Psoas muscle (tissue), 8 donors: ENCODE measurements at places on chromosomes 4 and X. TPM values are rescaled to one million over a fixed set of nuclear protein-coding genes. Genes with fewer than 3 reads are reported as not detected.
A peak's percentile ranks its signal among the peaks of the same experiment; 100 is the strongest.

- DNase-seq, result no peak
These were observed 183.2 kb downstream of the RAP1GDS1 start for GRCh38 chr4:98444371-98444770.

GRCh38 chr4:137968956-137969678, 273.0 kb downstream of the SLC7A11 start:
- DNase-seq, result no peak

- no peak for DNase-seq
These were observed 68.2 kb downstream of the FUNDC1 start for GRCh38 chrX:44474410-44474809.

GRCh38 chr4:153523164-153523796, 57.1 kb downstream of the TMEM131L start:
- no peak for DNase-seq

DNA sequence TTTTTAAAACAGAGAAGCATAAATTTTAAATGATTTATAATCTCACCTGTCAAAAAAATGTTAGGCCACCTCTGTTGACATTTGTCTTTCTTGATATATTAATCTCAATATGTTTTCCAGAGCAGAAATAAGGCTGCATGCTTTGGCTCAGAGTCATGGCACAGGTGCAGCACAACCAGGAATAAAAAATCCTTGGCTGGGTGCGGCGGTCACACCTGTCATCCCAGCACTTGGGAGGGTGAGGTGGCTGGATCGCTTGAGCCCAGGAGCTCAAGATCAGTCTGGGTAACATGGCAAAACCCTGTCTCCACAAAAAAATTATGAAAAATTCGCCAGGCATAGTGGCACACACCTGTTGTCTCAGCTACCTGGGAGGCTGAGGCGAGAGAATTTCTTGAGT, 18.1 kb downstream of the CPLX1 start:
- no peak for DNase-seq

GRCh38 chr4:128528793-128529553, 241.4 kb upstream of the PGRMC2 start:
- no peak for DNase-seq

- DNase-seq, result no peak
These were observed 47.6 kb downstream of the ANAPC4 start for GRCh38 chr4:25424539-25425228.

GRCh38 chr4:125313497-125313896, 1.3 kb upstream of the FAT4 start:
- no peak for DNase-seq

DNA sequence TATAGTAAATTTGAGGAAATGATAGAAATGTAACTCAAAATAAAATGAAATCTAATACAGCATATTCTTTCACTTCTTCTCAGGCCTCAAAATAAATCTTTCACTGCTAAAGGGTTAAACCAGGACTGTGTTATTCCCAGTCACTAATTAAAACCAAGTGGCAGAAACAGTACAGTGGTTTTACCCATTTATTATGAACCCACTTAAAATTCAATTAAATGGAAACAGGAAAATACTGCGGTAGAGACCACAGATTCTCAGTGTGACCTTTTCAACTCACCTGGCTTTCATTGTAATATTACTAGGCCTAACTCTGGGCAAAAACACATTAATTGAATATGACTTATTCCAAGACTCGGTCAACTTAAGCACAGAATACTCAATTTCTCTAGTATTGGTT, 176.5 kb upstream of the DKK2 start:
- DNase-seq, result no peak

- DNase-seq, result no peak
These were observed 182.0 kb downstream of the ZNF330 start for GRCh38 chr4:141402712-141403111.

- no peak for DNase-seq
These were observed 187.6 kb downstream of the RAPGEF2 start for GRCh38 chr4:159290321-159291030.

GRCh38 chrX:136828830-136829229, 48.1 kb upstream of the ARHGEF6 start:
- DNase-seq, result no peak

DNA sequence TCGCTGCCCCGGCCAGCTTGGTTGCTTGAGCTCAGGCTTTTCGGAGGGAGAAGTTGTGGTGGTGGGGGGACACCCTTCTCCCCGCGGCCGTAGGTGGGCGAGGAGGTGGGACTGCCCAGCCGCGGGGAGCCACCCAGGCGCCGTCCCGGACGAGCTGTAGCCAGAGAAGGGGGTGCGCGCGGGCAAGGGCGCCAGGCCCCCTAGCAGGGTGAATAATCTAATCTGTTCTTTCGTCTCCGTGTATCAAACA, 3.1 kb downstream of the MID1IP1 start:
- no peak for DNase-seq

DNA sequence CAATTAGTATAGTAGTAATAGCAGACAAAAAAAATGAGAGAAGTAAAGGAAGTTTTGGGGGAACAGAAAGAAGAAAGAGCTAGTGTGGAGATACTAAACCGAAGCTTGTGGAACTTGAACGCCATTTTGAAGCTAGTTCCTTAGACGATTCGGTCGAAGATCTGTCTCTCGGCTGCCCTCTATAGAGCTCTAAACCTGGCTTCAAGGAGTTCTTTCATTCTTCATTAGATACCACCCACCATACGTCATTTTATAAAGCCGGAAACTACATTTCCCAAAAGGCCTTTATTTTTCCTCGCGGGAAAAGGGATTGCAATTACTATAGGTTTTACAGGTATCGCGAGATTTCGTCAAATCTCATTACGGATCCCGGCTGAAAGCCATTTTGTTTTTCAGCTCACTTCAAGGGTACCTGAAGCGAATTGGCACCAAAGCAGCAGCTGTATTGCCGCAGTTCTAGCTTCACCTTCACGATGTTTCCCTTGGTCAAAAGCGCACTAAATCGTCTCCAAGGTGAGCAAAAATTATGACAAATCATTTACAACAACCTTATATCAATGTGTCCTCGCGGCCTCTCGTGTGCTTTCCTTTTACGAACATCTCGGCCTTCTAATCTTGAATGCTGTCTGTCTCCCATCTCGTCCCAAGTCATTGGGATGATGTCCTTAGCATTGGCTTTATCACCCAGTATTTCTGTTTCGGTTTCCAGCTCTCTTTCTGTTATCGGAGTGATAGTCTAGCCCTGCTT, at the start of gene COX7B:
COX7B (plus strand) TSS at position 388 of the 748 bp plus-strand sequence; CDS start at position 474, 86 bp downstream.
- no peak for DNase-seq

GRCh38 chrX:115311601-115312001, 22.1 kb downstream of the LUZP4 start:
- no peak for DNase-seq

DNA sequence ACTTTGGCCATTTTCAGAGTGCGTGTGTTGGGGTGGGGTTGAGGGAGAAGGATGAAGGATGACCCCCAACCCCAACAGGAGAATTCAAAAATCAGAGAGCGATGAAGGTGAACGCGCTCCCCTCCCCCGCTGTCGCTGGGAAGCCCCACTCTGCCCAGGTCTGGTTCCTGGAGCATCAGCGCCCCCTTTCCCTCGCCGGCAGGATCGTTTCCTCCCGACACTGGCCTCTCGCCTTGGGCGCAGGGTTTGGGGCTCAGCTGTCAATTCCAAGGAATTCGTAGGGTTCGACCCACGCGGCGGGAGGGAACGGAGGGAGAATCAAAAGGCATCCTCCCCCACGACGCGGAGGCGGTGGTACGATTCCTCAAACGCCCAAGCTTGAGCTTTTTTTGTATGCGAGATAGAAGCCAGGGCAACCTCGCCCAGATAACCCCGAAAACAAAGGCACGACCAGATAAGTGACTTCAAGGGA, 1.0 kb upstream of the PDGFRA start:
- peak; percentile 86 for DNase-seq

- no peak for DNase-seq
These were observed 207.8 kb upstream of the GATB start for GRCh38 chr4:151968643-151969042.

GRCh38 chr4:26476545-26476944, 13.7 kb downstream of the CCKAR start:
- DNase-seq, result no peak

GRCh38 chrX:37816766-37817165, 30.6 kb downstream of the DYNLT3 start:
- no peak for DNase-seq

GRCh38 chrX:48709522-48710112, 13.1 kb downstream of the SUV39H1 start:
- no peak for DNase-seq

DNA sequence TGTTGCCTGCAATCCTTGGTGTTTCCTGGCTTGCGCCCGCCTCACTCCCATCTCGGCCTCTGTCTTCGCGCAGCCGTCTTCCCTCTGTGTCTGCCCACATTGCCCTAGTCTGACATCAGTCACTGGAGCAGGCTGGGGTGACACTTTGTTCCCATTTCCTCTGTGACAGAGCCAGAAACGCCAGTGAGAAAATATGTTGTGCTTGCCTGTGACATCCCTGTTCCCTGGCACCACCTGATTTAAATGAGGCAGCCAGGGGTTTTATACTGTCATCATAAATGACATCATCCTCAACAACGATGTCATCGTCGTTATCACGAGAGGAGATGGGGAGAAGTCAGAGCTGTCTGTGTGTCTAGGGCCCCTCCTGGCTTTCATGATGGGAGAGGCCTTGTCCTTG, 29.1 kb downstream of the ZNF185 start:
- DNase-seq, result peak; percentile 20

- DNase-seq, result no peak
These were observed 77.5 kb upstream of the ELOVL6 start for GRCh38 chr4:110275871-110276270.

GRCh38 chr4:102687982-102688433, 72.8 kb downstream of the MANBA start:
- no peak for DNase-seq

- no peak for DNase-seq
These were observed 126.9 kb downstream of the MFAP3L start for GRCh38 chr4:169899295-169899694.

- DNase-seq, result no peak
These were observed 243.8 kb downstream of the ADAMTS3 start for GRCh38 chr4:72325215-72325614.

DNA sequence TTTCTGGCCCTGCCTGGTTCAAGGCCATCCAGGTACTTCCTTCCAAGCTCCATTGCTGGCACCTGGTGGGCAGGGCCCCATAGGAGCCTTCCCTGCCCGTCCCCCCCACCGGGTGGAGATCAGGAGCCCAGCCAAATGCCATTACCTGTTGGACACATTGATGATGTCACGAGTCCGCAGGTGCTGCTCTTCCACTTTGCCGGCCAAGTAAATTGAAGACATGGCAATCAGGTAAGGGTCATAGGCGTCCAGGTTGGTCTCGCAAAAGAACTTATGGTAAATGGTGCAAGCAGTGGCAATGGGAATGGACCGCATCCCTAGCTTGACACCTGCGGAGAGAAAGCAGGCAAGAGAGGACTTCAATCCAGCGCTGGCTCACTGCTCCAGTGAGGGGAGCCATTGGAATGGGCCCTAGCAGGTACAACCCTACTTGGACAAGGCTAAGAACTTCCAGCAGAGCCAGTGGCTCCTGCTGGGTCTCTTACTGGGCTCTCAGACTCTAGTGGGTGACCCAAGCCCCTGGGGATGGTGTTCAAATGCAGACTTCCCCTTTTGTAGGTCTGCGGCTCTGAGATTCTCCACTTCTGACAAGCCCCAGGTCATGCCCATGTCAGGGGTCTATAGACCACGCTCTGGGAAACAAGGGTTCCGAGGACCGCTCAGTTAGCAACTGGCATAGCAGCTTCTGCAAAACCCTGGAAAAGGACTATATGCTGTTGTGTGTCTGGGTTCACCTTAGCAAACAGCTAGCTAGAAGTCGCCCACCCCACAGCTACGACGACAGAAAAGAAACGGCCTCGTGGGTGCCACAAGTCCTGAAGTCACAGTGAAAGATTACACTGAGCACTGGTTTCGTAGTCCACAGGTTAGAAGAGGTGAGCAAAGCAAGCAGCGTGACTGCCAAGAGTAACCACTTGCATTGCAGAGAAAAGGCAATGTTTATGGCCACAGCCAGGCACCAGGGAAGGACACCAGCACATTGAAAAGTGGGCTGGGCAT, 2.8 kb downstream of the CCNQ start:
- no peak for DNase-seq

DNA sequence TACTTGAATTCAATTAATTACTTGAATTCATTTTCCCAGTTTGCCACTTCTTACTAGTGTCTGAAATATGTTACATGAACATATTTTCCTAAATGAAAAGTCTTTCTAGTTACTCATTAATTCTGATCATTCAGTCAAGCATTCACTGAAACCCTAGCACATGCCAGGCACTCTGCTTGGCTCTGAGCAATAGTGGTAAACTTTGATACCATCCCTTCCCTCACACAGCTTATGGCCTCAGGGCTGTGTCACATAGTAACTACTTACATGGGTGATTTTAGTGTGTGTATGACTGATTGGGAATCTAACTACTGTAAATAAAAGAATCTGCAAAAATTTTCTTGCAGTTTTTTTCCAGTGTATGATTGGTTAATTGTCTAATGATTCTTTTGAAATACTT, 32.7 kb downstream of the METAP1 start:
- DNase-seq, result no peak

DNA sequence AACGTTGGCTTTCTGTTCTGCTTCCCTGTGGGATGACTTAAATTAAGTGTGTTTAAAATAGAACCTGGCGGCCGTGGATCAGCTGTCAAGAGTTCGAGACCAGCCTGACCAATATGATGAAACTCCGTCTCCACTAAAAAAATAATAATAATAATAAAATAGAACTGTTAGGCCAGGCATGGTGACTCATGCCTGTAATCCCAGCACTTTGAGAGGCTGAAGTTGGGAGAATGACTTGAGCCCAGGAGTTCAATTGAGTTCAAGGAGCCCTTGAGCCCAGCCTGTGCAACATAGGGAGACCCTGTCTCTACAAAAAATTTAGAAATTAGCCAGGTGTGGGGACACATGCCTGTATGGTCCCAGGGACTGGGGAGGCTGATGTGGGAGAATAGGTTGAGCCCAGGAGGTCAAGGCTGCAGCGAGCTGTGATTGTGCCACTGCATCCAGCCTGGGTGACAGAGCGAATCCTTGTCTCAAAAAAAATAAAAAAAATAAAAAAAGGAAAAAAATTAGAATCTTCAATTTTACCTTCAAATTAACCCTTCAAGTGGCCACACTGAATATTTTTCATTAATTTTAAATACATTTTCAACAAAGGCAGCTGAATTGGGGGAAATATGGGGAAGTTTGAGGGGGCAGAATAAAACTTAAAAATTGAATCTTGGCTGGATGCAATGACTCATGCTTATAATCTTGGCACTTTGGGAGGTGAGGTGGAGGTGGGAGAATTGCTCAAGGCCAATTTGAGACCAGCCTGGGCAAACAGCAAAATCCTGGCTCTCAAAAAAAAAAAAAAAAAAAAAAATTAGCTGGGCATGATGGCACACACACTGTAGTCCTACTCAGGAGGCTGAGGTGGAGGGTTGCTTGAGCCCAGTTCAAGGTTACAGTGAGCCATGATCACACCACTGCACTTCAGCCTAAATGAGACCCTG, 31.8 kb upstream of the HSD17B13 start:
- DNase-seq, result no peak

GRCh38 chrX:131735127-131735526, 191.3 kb downstream of the OR13H1 start:
- DNase-seq, result no peak

CYBB gene
- 11.3 TPM for total RNA-seq

LPAR4 gene
- not detected for total RNA-seq

PDE6B gene
- 0.30 TPM for total RNA-seq

AGTR2 gene
- total RNA-seq, result 0.07 TPM

ITM2A gene
- 31.8 TPM for total RNA-seq

IL1RAPL1 gene
- total RNA-seq, result 0.50 TPM

CT45A2 gene
- total RNA-seq, result not detected

TCEAL6 gene
- not detected for total RNA-seq
